ENCODE measurements at places on chromosomes 5 and 9.

DNA sequence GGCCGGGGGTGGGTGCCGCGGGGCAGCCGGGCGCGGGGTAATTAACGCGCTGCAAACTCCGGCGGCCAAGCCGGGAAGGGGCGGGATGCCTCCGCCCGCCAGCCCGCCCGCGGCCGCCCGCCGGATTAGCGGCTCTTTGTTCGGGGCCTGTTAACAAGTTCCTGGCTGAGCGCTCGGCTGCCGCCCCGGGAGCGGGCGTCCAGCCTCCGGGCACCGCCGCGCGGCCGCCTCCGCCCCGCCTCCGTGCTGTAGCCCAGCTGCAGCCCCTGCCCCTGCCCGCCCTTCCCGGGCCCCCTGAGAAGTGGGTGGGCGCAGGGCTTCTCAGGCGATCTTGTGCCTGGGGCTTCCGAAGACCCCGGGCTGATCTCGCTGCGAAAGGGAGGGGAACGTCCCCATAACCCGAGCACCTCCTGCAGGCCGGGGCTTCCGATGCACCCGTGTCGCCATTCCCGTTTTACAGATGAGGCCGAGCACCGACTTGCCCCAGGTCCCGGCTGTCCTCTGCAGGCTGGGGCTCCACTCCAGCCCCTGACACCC, 7.5 kb downstream of the UNC5A start:
- no peak for DNase-seq

DNA sequence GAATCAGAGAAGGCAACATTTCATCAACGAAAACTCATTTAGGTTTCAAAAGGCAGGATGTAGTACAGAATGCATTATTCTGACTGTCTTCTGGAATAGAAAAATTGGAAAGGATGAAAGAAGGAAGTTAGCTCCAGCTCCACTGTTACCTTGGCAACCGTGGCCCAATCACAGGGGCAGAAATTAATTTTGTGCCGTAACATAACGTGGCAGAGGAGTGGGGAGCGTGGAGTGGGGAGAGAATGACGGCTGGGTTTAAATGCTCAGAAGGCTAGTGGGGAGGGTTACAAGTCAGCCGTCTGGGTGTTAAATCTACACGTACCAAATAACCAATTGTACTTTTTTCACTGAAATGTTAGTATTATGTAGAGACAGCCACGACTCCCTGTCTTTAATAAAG, 32.3 kb upstream of the EQTN start:
- DNase-seq, result no peak

DNA sequence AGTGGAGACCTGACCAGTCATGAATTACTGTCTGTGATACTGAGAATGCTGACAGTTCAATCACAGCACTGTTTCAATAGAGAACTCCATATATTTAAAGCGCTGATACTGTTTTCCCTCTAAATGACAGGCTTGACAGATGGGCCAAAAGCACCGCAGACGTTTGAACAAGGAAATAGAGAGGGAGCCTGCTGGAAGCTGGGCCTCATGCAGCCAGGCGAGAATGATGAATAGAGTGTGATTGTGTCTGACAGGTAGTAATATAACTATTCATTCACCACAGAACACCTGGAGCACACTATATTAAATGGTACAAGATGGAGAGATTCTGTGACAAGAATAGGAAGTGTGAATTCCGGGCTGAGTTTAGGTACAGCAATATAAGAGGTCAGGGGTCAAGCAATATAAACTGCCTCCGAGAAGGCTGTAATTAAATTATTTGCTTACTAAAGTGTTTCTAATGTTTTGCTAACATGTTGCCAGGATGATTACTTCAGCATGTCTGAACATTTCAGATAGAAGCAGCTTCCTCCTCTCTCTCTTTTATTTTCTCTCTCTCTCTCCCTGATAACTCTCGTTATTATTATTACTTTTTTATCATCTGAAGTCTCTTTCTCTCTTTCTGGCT, 297.7 kb downstream of the CSNK1G3 start:
- no peak for DNase-seq

DNA sequence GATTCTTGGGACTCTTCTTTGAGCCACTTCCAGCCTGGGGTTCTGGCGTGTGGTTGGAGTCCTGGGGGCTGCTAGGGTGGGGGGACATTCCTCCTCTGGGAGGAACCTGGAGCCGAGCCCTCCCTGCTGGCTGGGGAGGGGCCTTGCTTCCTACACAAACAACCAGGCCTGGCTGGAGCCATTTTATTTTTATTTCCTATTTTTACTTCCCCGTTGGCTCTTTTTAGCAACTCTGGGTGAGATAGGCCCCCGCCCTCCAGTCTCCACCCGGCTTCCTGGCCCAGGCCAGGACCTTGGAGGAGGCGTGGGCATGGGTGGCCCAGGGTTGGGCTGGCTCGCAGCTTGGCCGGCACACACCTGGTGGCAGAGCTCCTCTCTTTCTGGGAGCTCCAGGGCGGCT, 15.1 kb downstream of the RXRA start:
- DNase-seq, result no peak

DNA sequence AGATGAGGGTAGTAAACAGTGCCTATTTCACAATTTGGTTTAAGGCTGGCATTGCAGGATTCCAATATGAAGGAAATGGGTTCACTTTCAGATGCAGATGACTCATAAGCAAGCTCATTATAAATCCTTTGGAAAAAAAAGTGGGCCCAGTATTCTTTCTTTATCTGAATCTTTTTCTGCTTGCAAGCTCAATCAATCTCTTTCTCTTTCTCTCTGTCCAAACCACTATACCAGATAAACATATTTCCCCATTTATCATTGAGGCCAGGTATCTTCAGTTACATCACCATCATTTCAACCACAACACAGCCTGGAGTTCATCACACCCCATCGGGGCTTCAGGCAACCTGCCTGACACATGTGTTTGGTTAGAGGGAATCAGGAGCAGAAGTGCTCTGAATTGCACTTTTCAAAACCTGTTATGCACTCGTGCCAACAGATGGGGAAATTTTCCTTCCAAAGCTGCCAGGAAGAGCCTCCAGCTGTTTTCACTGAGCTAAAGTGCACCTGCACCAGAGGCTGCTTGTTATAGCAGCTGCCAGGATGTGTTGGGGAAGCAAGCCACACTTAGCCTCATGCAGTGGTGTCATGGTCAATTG, 30.0 kb upstream of the MAMDC2 start:
- no peak for DNase-seq

DNA sequence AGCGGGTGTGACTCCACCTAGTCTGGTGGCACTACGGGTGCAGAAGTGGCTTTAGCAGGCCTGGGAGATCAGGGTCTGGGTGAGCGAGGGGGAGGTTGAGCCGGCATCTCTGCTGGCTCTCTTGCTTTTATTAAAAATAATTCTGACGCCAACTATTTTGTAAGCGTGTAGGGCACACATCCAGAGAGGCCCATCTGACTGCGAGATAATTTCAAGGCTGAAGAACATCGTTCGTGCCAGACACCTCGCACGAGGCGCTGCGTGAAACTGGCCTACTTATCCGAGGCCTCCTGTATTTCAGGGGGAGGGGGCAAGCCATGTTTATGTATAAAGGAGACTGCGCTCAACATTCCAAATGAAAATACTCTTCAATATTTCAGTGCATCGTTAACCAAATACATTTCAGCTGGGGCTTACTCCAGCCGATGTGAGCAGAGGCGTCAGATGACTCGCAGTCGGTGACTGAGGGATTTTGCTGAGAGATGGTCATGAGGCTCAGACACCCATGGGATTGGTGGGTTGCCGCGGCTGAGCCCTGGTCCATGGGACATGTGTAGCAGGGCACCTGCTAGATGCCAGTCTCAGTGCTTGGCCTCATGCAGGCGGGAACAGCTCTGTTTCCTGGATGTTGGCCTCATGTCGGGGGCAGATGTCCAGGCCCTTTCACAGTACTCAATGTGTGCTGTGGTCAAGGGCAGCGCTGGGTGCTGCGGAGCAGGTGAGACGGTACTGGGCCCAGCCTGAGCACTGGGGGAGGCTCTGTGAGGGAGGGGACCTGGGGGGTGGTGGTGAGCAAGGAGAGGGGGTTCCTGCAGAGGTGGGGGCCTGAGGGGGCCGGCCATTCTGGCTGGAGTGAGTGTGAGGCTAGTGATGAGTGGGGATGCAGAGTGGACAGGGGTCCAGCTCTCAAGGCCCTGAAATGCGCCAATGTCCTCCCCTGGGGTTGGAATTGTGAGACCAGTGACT, 201.5 kb downstream of the DAB2IP start:
- no peak for DNase-seq

DNA sequence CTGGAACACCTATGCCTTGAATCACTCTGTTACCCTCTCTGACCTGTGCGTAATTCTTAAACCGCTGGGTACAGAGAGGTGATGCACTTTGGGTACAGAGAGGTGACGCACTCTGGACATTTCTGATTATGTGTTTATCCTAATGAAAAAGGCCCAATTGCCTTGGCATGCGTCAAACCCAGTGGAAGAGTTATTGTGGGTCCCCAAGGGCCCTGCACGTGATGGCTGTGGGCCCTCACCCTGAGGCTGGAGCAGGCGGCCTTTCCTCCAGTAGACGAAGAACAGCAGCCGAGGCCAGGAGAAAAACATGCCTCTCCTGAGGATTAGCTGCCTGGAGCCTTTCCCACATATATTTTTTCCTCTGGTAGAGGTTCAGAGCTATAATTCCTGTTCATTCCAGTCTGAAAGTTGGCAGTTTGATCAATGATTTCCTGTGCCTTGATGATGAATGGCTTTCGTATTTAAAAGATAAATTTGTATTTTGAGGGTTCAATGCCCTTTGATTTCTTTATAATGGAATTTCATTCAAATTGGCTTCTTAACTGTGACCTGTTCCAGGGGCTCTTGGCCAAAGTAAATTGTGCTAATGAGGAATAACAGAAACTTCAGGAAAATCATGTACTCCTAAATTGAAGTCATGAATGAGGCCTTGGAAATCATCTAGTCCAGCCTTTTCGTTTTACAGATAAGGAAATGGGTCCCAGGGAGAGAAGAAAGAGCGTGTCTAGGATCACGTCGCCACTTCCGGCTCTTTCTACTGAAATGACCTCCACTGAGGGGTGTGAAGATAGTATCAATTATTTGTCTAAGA, 22.8 kb downstream of the ACER2 start:
- no peak for DNase-seq

- no peak for DNase-seq
Measured at GRCh38 chr5:107169867-107170266, 500.9 kb downstream of the EFNA5 start.

- no peak for DNase-seq
Measured at GRCh38 chr5:126852091-126852571, 75.2 kb downstream of the LMNB1 start.

DNA sequence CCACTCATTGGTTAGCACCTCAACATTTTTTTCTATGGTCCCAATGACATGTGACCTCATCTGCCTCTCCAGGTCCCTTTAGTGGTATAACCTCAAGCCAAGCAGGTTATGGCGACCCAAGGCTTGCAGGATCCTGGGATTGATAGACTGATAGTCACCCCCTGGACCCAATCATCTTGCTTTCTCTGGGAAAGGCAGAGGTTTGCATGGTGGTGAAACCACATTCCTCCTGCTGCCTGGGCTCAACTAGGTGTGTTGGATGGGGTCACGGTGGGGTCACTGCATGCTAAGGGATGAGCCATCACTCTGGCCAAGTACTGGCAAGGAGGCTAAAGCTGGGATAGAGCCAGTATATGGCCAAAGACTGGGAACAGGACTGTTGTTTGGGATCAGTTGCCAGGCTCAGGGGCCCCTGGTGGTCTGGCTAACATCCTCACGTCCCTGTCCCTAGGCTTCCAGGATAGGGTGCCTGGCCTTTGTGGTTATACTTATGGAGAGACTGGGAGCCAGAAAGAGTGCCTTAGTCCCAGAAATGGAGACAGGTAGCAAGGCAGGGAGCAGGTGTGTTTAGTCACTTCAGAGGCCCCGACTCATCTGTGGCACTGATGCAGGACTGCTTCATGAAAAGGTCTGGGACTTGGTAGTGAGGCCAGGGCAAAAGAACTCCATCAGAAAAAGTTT, 4.6 kb upstream of the SMIM32 start:
- DNase-seq, result no peak

GRCh38 chr9:133492061-133493021, 13.4 kb upstream of the SLC2A6 start:
- no peak for DNase-seq

DNA sequence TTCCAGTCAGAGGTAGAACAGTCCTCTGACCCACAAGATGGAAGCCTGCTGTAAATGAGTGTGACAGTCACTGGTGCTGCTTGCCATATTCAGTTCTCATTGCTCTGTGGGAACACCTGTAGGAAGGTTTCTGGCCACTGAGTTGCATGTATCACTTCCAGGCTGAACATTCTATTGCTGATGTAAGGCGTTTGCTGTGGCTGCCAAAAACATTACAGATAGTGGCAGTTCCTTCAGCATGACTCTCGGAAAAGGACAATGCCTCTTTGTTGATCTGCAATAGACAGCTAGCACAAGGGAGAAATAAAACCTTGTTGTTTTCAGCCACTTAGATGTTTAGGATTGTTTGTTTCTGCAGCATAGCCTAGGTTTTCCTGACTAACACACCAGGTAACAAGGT, 217.2 kb downstream of the AGTPBP1 start:
- no peak for DNase-seq

DNA sequence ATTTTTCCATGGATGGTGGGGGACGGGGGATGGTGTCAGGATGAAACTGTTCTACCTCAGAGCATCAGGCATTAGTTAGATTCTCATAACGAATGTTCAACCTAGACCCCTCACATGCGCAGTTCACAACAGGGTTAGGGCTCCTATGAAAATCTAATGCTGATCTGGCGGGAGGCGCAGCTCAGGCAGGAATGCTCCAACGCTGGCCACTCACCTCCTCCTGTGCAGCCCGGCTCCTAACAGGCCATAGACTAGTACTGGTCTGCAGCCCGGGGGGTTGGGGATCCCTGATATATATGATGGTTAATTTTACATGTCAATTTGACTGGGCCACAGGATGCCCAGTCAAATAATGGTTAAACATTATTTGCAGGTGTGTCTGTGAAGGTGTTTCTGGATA, 199.0 kb upstream of the NR4A3 start:
- DNase-seq, result no peak

- no peak for DNase-seq
Measured at GRCh38 chr9:295576-295975, 80.9 kb downstream of the DOCK8 start.

DNA sequence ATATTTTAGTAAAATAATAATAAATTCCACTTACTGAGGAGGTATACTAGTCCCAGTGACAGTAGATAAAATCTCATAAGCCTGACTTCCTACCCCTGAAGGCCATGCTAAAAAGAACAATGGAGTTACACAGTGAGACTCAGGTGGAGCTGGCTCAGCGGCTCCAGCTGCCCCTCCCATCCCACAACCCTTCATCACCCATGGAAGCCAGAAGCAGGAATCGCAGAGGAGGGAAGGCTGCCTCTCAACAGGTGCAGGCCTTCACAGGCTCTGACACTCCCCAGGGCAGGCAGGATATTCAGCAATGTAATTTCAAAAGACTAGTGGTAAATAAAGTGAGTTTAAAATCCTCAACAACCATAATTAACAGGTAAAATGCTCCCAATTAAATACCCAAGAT, 67.5 kb downstream of the FANCC start:
- DNase-seq, result no peak

GRCh38 chr9:79598562-79599345, 27.0 kb downstream of the TLE4 start:
- DNase-seq, result no peak

GRCh38 chr5:15350614-15351013, 149.4 kb upstream of the FBXL7 start:
- DNase-seq, result no peak

GRCh38 chr9:109496841-109497225, 1.3 kb downstream of the PTPN3 start:
- no peak for DNase-seq

- DNase-seq, result no peak
Measured at GRCh38 chr5:91556-92263, at the start of gene PLEKHG4B. TSS of gene PLEKHG4B (plus strand) at chr5:92168. CDS start at chr5:92232, 64 bp downstream.

GRCh38 chr9:16417161-16417560, 453.3 kb downstream of the BNC2 start:
- no peak for DNase-seq
